ENCODE measurements at places on chromosomes 2 and 18. TPM values are rescaled to one million over a fixed set of nuclear protein-coding genes. Genes with fewer than 3 reads are reported as not detected.

- DNase-seq: no peak
Measured at GRCh38 chr2:99707592-99707991, 217.8 kb upstream of the REV1 start.

KCNE4 gene
- not detected for total RNA-seq

DNA sequence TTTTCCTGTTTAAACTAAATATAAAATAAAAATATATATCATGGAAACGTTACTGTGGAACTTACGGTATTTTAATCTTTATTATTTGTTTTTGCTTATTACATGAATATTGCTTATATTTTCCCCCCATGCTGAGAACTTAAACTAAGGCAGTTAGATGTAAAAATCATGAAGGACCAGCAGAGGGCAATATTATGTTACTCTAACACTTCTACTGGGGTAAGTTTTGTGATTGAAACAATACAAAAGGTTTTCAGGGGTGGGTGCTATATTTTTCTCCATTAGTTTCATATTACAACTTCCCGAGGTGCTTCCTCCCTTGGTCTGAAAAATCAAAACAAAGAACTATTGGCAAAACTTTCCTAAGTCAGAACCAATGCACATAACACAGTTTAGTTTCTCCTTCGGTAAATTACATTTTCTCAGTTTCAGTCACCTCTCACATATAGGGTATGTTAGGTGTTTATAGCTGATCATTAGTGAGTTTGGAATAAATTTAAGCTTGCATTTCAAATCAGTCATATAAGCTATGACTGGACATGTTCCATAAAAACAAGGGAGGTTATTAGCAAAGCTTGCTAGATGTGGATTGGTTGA, 54.8 kb downstream of the ZNF407 start:
- peak; percentile 50 for DNase-seq

SCYGR4 gene
- not detected for total RNA-seq

- peak; percentile 96 for DNase-seq
Measured at GRCh38 chr18:47490882-47491281, 239.4 kb upstream of the SKOR2 start.

DNA sequence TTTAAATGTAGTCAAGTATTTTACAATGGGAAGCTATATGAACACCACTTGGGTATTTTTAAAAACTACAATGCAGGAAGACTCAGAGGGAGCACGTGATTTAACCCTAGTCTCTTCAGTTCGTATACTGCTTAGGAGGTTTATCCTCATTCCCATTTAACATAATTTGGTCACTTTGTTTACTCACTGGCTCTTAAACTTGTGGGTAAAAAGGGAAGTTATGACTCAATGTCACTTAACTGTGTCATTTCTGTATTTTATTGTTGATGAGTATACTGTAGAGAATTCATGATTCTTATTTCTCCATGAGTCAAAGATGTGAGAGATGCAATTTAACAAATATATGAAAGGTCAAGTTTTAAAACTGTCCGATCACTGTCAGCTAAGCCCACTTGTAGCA, 48.2 kb downstream of the SLC66A3 start:
- peak; percentile 84 for DNase-seq

- peak; percentile 68 for DNase-seq
Measured at GRCh38 chr2:207337234-207338219, 171.8 kb upstream of the KLF7 start.

DPP4 gene
- not detected for total RNA-seq

GRCh38 chr18:37578886-37579513, 13.4 kb upstream of the CELF4 start:
- DNase-seq: peak; percentile 74

- no peak for DNase-seq
Measured at GRCh38 chr2:13542642-13543041, 825.9 kb downstream of the TRIB2 start.

DNA sequence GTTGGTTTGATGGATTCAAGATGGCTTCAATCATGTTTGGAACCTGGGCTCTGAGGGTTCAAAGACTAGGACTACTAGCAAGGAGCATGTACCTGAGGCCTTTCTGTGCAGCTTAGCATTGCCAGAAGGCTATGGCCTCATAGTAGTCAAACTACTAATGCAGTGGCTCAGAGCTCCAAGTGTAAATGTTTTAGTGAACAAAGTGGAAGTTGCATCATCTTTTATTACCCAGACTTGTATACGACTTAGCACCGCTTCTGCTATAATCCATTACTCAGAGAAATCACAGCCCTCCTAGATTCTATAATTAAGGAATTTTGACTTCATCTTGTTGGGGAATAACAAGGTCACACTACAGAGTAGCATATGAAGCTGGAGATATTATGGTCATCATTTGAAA, 210.5 kb downstream of the ERBB4 start:
- DNase-seq: no peak

GRCh38 chr18:62617793-62618591, 95.2 kb downstream of the ZCCHC2 start:
- DNase-seq: no peak

- DNase-seq: no peak
Measured at GRCh38 chr2:233938676-233939370, 21.6 kb downstream of the TRPM8 start.

FOXI3 gene
- not detected for total RNA-seq

DNA sequence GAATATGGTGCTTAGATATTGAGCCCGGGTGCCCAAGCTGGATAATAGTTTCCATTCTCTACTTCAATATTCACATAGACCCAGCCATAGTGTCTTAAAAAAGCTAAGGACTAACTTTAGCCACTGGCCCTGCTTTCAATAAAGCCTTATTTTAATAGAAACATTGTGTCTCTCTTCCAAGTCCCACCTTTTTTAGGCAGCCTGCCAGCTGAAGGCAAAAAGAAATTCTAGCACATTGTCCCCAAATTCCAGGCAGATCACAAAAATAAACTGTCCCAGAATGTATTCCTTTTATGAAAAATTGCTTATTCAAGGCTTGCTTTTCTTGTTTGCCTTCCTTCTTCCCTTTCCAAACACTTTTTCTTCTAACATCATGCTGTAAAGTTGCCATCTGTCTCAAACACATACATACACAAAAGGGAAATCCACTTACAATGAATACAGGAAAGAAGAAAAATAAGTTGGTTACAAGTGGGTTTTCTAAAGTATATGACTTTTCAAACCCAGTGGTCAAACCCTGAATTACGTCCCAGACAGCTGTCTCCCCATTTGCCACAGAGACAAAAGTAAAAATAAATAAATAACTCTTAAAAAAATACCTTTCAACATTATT, 778.5 kb downstream of the BCL11A start:
- no peak for DNase-seq

GRCh38 chr2:58436872-58437271, 195.7 kb upstream of the FANCL start:
- peak; percentile 25 for DNase-seq

- peak; percentile 10 for DNase-seq
Measured at GRCh38 chr18:78986018-78986481, 6.4 kb downstream of the SALL3 start.

DNA sequence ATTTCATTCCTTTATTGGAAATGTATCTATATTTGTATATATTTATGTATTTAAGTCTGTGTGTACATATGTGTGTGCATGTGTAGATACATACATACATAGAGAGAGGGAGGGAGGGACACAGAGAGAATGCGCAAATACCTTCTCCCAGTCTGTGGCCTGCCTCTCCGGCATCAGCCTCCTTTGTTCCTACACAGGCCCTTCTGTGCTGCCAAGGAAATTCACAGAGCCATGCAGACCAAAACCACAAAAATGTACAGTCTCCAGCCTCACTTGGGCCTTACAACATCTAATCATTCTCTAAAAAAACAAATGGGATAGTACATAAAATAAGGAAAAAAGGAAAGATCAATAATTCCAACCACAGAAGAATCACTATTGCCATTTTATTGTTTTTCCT, 8.8 kb upstream of the CRACDL start:
- DNase-seq: peak; percentile 34

E2F6 gene
- 21.4 TPM for total RNA-seq

GRCh38 chr2:46865181-46865970, 50.2 kb downstream of the MCFD2 start:
- peak; percentile 79 for DNase-seq

- DNase-seq: no peak
Measured at GRCh38 chr2:155023674-155024073, 325.2 kb downstream of the KCNJ3 start.

GKN1 gene
- not detected for total RNA-seq

DNA sequence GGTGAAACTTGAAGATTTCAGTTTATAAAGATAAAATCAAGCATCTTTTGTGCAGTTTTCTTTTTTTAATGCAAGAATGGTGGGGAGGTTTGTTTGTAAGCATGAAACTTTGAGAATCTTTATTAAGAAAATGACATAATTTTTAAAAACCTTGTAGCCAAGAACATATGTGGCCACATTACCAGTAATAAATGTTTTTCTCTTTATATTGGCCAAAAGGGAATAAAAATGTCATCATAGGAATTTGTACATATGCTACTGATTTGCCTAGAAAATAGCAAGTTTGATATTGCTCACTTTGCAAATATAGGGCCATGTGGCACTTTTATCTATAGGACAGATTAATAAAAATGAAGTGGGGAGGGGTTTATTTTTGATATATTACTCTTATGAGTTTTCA, 25.6 kb downstream of the METTL21A start:
- no peak for DNase-seq

- DNase-seq: no peak
Measured at GRCh38 chr2:177585234-177585863, 192.8 kb downstream of the AGPS start.

SAG gene
- not detected for total RNA-seq

DNA sequence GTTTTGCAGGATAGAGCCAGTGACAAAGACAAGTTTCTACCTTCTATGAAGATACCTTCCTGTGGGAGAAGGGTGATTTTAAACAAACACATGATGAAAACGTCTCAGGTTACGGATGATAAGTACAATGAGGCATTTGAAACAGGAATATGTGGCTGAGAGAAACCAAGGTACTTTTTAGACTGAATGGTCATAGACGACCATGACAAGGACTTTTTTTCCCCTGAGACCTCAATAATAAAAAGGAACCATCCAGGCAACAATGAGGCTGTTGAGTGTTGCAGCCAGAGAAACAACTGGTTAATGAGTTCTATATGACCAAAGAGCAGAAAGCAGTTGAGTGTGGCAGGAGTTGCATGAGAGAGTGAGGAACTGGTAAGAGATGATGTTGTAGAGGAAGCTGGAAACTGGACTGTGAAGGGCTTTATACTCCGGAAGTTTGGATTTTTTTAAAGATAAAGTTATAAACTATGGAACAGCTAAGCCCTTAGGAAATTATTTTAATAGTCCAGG, 306.1 kb upstream of the CYRIA start:
- no peak for DNase-seq

GRCh38 chr2:46367286-46367685, 70.1 kb downstream of the EPAS1 start:
- DNase-seq: no peak

GRCh38 chr2:39665811-39666490, at the start of gene TMEM178A:
TSS of gene TMEM178A (plus strand) at chr2:39665917. CDS start at chr2:39665975, 58 bp downstream.
- no peak for DNase-seq

DNA sequence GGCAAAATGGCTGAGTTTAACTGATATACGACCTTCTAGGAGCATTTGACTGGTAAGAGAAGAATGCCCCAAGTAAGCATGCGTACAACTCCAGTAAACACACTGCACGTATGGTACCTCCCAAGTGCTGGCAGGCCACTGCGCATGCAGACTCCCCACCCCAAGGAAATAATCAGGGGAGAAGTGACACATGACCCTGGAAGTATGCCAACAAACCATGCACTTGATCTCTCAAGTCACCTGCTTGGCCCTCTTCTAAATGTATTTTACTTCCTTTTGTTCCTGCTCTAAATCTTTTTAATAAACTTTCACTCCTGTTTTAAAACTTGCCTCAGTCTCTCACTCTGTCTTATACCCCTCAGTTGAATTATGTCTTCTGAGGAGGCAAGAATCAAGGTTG, 129.8 kb upstream of the COL5A2 start:
- DNase-seq: no peak

DNA sequence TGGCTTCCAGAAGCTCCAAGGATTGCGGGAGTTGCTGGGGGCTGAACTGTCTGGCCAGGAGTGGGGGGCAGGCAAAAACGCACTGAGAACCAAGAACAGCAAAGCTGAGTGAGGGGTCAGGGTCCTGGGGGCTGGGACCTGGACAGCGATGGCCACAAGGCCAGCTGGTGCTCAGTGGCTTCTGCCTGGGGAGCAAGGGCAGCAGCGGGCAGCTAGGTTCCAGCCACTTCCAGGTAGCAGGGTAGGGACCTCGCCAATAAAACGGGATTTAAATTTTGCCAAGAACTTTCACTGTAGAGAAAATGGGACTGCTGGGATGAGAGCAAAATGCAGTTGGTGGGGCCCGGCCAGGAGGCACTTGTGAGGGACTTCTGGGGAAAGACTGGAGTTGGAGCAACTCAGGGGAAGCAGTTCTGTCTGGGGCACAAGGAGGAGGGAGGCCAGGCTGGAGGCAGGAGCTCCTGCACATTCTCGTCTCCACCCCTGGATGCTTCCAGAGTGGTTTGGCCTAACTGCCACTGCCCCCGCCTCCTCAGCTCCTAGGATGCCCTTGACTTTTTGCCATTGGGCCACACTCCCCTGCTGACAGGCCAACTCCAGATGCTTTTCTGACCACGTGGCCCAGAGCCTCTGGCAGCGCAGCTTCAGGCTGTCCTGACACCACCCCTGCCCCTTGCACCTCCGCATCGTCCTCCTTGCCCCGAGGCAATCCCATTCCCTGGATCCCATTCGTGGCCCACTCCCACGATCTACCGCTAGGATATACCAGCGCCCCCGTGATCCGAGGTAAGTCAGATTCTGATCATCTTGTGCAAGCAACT, 5.5 kb upstream of the CCDC74A start:
- DNase-seq: no peak

DNA sequence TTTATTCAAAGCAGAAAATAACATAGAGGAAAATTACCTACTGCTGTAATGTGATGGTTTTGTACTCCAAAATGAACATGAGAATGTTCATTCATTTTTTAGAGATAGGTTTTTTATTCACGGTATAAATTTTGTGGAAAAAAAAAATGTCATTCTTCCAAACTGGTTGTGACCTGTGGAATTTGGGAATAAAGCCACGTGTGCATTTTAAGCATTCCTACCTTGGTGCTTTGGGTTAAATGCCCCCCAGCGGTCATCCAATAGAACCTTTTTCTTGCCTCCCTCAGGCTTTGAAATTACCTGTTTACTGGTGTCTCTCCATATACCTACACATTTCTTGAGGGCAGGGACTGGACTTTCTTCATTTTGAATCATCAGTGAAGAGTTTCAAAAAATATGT, 740.7 kb downstream of the DPP10 start:
- DNase-seq: no peak

STARD6 gene
- total RNA-seq: not detected

GRCh38 chr2:85887566-85888019, 1.2 kb downstream of the ST3GAL5 start:
- peak; percentile 11 for DNase-seq

DNA sequence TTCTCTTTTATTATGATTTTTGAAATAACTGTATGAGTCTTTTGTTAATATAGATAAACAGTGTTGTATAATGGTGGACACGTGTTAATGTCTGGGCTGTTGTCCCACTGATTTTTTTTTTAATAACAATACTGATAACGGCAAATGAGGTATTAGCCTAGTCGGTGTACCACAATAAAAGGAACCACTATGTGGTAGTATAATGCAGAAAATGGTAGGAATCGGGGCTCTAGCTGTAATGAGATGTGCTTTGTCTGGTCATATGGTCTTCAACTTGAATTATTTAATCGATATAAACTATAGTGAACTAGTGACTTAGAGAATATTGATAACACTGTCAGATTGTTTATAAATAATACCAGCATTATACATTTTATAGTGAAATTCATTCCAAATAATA, 517.9 kb upstream of the SPHKAP start:
- no peak for DNase-seq
